ENCODE measurements at places on chromosomes 5 and 9. TPM values are rescaled to one million over a fixed set of nuclear protein-coding genes. Genes with fewer than 3 reads are reported as not detected.

The BHMT2 gene
- total RNA-seq, result not detected

GRCh38 chr9:116387934-116388698, 234.5 kb downstream of the PAPPA start:
- no peaks in the 10 kb centered on the region for H3K36me3 ChIP-seq
- no peaks in the 10 kb centered on the region for H3K4me1 ChIP-seq
- H3K27ac ChIP-seq, result no peak overlapping the region
- DNase-seq, result no peak

DNA sequence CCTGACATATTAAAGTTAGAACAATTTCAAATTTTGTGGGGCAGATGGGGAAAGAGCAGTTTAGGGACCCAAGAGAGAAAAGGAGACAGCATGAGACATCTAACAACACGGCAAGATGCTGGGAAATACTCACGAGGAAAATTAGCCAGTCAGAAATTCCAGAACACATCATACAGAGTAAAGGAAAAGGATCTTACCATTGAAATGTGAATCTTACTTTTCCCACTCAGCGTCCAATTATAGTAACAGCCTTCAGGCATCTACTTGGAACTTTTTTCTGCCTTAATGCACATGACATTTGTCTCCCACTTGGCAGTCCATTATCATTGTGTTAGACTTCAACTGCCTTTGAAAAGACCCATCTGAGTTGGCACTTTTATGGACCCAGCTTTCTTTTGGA, 189.7 kb upstream of the SLC27A6 start:
- no peak overlapping the region for H3K27ac ChIP-seq
- H3K4me1 ChIP-seq, result peaks cover 2% of the 10 kb centered on the region
- no peaks in the 10 kb centered on the region for H3K36me3 ChIP-seq

The AGXT2 gene
- not detected for total RNA-seq

DNA sequence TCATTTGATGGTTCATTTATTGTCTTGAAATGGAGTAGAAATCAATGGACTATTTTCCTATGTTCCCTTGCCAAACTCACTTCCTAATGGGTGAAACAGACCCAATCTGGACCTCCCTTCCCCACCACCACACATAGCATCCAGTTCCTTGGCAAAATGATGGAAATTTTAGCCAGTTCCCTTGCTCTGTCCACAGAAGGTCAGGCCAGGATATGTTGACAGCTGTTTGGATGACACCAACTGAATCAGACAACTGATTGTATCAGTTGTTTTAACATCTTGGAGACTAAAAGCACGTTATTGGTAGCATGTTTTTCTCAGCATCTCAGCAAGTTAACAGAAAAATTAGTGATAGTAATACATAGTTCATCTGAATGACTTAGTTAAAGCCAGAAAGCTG, 534.8 kb downstream of the PSAT1 start:
- H3K27ac ChIP-seq, result no peak overlapping the region
- H3K4me1 ChIP-seq, result no peaks in the 10 kb centered on the region
- no peaks in the 10 kb centered on the region for H3K27me3 ChIP-seq
- no peaks in the 10 kb centered on the region for H3K36me3 ChIP-seq
- DNase-seq, result no peak
- H3K4me3 ChIP-seq, result no peak overlapping the region

Measured in T-cell (primary cell).